Cardiac ventricle fibroblast (primary cell): ENCODE measurements at places on chromosomes 5 and 9. TPM values are rescaled to one million over a fixed set of nuclear protein-coding genes. Genes with fewer than 3 reads are reported as not detected.

The SV2C gene
- total RNA-seq: not detected in 2 replicates

The BAAT gene
- 0.06 and 0.24 TPM in 2 replicates for total RNA-seq

The KLHL3 gene
- total RNA-seq: 2.6 and 4.4 TPM in 2 replicates

The ARL14EPL gene
- total RNA-seq: not detected in 2 replicates

The DMRTA1 gene
- total RNA-seq: under 0.01 TPM in 1 of 2 replicates, not detected in the other

The FST gene
- 10.0 and 10.8 TPM in 2 replicates for total RNA-seq

The TSC1 gene
- total RNA-seq: 16.1 and 19.8 TPM in 2 replicates

The GRPEL2 gene
- 9.9 and 10.2 TPM in 2 replicates for total RNA-seq

The MARCOL gene
- not detected in 2 replicates for total RNA-seq

The PCDHA3 gene
- total RNA-seq: 0.10 and 0.25 TPM in 2 replicates

The ACSL6 gene
- total RNA-seq: not detected in 2 replicates

The TRIM36 gene
- total RNA-seq: 0.12 TPM in 1 of 2 replicates, not detected in the other

The IRX2 gene
- total RNA-seq: 0.25 and 0.44 TPM in 2 replicates

The CTSV gene
- total RNA-seq: not detected in 2 replicates

The NPM1 gene
- 827 and 1,077 TPM in 2 replicates for total RNA-seq

The ANKRD31 gene
- under 0.01 and 0.05 TPM in 2 replicates for total RNA-seq

The SYNPO gene
- total RNA-seq: 20.6 and 23.8 TPM in 2 replicates

The GABRA6 gene
- not detected in 2 replicates for total RNA-seq

The AUH gene
- total RNA-seq: 12.2 and 21.2 TPM in 2 replicates

The FSD1L gene
- 1.1 and 1.2 TPM in 2 replicates for total RNA-seq

The STC2 gene
- 97.7 and 161 TPM in 2 replicates for total RNA-seq

The LCN1 gene
- not detected in 2 replicates for total RNA-seq

The SLC46A2 gene
- not detected in 2 replicates for total RNA-seq

The SLC36A2 gene
- total RNA-seq: not detected in 2 replicates

The RAB3C gene
- not detected in 2 replicates for total RNA-seq

The DNAJC21 gene
- 22.8 and 33.4 TPM in 2 replicates for total RNA-seq

The HSPB3 gene
- total RNA-seq: not detected in 2 replicates

The NNT gene
- 33.1 and 38.5 TPM in 2 replicates for total RNA-seq

The UNC5A gene
- total RNA-seq: 0.44 and 0.78 TPM in 2 replicates

The PCDHB15 gene
- total RNA-seq: 1.6 and 1.7 TPM in 2 replicates

The MGAT4B gene
- 120 and 157 TPM in 2 replicates for total RNA-seq

The SUSD3 gene
- total RNA-seq: 1.9 and 2.1 TPM in 2 replicates

The LRRC70 gene
- total RNA-seq: 0.87 and 1.5 TPM in 2 replicates

The GARNL3 gene
- 2.1 and 3.9 TPM in 2 replicates for total RNA-seq

The TUSC1 gene
- total RNA-seq: 5.7 and 8.0 TPM in 2 replicates

The STKLD1 gene
- 0.34 TPM in 1 of 2 replicates, not detected in the other for total RNA-seq

The PCDHGB7 gene
- 19.9 and 21.6 TPM in 2 replicates for total RNA-seq

The DIPK1B gene
- 5.4 and 9.2 TPM in 2 replicates for total RNA-seq

The ELOVL7 gene
- total RNA-seq: 0.12 TPM in 1 of 2 replicates, not detected in the other

The TAF11L5 gene
- not detected in 2 replicates for total RNA-seq

The TMOD1 gene
- 0.06 and 0.39 TPM in 2 replicates for total RNA-seq

The PCDHB8 gene
- total RNA-seq: 0.12 and 1.1 TPM in 2 replicates

The HTR4 gene
- 0.44 and 1.1 TPM in 2 replicates for total RNA-seq

The MYMK gene
- not detected in 2 replicates for total RNA-seq

The ACOT12 gene
- total RNA-seq: not detected in 2 replicates

The ALDH1B1 gene
- 22.5 and 29.8 TPM in 2 replicates for total RNA-seq

The PRLR gene
- total RNA-seq: 0.05 and 1.1 TPM in 2 replicates

The OCLN gene
- 0.56 and 0.64 TPM in 2 replicates for total RNA-seq

The LRRTM2 gene
- total RNA-seq: under 0.01 and 4.4 TPM in 2 replicates
